ENCODE measurements at places on chromosomes 12 and 14.
A peak's percentile ranks its signal among the peaks of the same experiment; 100 is the strongest.

DNA sequence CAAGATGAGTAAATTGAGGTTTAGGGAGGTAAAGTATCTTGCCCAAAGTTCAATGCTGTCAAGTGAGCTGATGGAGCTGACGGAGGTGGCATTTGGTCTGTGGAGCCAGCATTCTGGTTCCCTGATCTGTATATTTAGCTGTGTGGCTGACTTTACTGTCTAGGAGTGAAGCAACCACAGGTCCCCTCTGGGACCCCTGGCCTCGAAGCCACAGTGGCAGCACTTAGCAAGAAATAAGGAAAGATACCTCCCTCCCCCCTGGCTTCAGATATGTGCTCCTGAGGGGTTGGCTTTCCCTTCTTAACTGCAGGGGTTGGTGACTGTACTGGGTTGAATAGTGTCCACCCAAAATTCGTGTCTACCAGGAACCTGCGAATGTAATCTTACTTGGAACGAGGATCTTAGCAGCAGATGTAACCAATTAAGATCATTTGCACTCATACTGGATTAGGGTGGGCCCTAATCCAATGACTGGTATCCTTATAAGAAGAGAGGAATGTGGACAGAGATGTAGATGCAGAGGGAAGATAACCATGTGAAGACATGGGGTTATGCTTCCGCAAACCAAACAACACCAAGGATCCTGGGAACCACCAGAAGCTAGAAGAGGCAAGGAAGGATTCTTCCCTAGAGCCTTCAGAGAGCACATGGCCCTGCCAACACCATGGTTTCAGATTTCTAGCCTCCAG lies 2.0 kb upstream of the ACVR1B start:
- DNase-seq = no peak

GRCh38 chr12:9381619-9382018 lies 173.4 kb upstream of the PZP start:
- no peak for DNase-seq

DNA sequence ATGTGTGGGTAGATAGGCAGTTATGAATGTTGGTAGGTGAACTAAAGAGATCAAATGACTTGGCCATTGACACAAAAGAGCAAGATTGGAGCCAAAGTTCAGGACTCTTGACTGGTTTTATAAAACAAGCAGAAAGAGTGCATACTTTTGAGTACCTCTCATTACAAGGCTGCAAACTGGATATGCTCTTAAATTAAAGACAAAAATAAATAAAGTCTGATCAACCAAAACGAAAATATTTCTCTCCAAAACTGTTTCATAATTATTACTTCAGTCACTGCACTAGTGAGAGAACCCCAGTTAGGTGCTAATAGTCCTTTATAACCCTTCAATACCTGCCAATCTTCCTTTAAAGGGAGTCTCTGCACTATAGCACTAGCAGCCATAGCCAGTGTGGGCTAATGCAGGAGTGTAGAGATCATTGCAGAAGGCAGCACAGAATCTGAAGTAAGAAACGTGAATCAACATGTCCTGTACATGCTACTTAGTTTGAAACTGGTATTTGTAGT lies 147.1 kb downstream of the FOXA1 start:
- DNase-seq = no peak

- no peak for DNase-seq
Observed at GRCh38 chr12:55965941-55966407, at the start of gene PMEL. Gene PMEL (minus strand): TSS chr12:55966042. CDS start chr12:55966011, 31 bp downstream.

DNA sequence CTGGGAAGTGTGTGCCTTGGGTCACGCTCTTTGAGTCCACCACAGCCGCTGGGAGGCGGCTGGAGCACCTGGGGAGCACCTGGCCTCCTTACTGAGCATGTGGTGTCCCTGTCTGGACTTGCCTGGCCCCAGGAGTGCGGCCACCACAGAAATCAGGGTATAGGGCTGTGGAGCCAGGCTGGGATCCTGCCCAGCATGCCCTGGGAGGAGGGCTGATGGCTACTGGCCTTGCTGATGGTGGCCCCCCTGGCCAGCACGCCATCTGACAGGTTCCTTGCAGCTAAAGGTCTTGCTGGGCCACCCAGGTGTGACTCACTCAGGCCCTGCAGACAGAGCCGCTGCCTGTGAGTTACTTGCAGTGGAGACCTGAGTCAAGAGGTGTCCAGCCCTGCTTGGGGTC lies 6.0 kb downstream of the ULK1 start:
- no peak for DNase-seq

GRCh38 chr12:27900920-27901879 lies 71.3 kb downstream of the PTHLH start:
- no peak for DNase-seq

- no peak for DNase-seq
Observed at GRCh38 chr12:131747276-131748177, 36.6 kb downstream of the SFSWAP start.

DNA sequence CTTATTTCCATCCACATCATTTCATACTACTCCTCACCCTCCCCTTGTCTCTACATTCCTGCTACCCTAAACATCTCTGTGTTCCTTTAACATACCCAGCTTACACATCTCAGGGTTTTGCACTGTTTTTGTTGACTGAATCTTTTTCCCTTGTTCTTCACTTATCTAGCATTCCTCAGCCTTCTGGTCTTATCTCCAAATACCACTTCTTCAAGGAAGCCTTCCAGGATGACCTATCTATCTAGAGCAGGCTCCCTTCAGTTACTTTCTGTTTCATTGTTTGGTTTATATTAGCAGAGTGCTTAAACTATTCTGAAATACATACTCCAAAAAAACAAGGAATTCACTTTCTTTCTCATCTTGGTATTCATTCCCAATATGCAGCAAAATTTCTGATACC lies 353.1 kb downstream of the NAV3 start:
- no peak for DNase-seq

DNA sequence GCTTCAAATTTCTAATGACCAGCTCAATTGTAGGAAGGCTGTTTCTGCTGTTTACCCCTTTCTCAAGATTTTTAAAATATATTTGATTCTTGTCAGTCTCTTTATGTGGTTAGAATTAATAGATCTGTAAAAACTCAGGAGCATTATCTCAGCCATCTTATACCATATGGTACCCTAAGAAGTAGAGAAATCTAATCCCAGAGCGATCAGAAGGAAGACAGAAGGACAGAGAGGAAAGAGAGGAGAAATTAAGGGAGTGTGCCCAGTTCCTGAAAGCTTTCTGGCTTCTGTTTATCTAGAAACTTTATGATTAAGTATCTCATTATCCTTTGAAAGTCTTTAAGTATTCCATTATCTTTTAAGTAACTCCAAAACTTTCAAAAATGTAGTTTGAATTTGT lies 152.1 kb upstream of the NAV3 start:
- DNase-seq = no peak

GRCh38 chr14:104638190-104638589 lies 33.6 kb upstream of the TMEM179 start:
- DNase-seq = no peak

GRCh38 chr14:95307402-95308041 lies 12.2 kb downstream of the CLMN start:
- DNase-seq = no peak

- no peak for DNase-seq
Observed at GRCh38 chr12:28099871-28100270, 90.4 kb upstream of the CCDC91 start.

- DNase-seq = no peak
Observed at GRCh38 chr12:80559766-80560165, 115.7 kb downstream of the PTPRQ start.

- no peak for DNase-seq
Observed at GRCh38 chr12:46089414-46090162, 99.2 kb upstream of the SCAF11 start.

DNA sequence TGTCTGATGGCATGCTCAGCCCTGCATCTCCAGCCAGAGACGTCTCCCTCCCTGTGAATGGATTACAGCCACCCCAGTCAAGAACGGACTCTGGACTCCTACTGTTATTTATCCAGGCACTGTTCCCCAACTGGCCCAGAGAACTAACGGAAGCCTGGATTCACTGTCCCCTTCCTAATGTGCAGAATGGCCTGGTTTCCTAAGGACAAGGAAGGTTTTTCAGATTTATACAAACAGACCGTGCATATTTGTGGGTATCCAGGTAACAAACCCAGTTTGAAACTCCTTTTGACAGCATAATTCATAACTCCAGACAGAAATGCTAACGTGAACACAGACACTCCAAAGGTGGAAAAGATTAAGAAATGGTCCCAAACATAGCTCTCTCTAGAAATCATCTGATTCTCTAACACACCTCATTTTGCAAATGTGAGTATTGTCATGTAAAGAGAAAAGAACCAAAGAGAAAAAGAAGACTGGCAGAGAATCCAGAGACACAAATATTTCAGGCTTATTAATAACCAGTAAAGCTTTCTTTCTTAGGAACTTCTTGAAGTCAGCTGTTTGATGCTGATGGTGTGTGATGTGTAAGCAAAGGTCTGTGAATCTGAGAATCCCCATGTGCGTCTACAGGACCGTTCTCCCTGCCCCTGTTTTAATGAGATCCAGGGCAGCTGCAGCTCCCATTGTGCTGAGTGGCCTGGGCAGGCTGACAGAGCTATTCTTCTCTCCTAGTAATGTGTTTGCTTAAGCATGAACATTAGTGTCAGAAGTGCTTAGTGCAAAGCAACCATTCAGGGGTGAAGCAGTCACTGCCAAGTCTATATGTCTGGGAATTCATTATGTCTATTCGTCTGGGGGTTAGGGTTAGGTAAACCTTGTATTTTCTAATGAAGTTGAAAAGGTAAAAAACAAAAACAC lies 86.8 kb upstream of the HIF1A start:
- no peak for DNase-seq

DNA sequence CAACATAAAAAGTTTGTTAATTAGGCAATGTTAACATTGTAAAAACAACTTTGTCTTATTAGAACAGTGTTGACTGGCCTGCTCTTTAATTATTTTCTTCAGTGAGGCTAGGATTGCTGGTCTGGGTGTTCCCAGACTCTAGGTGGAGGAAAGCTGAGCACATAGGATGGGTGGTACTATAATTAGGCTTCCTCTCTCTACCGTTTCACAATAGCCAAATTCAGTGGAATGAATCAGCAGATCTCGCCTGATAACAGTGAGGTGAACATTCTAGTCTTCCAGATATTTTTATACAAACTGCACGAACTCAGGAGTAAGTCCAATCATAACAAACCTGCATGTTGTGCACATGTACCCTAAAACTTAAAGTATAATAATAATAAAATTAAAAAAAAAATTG lies 11.9 kb downstream of the PTGDR start:
- DNase-seq = no peak

GRCh38 chr14:61420326-61420725 lies 98.9 kb downstream of the PRKCH start:
- DNase-seq = peak; percentile 26

GRCh38 chr14:70735043-70735442 lies 74.3 kb downstream of the MAP3K9 start:
- no peak for DNase-seq

- no peak for DNase-seq
Observed at GRCh38 chr14:80805136-80805535, 136.4 kb downstream of the CEP128 start.

DNA sequence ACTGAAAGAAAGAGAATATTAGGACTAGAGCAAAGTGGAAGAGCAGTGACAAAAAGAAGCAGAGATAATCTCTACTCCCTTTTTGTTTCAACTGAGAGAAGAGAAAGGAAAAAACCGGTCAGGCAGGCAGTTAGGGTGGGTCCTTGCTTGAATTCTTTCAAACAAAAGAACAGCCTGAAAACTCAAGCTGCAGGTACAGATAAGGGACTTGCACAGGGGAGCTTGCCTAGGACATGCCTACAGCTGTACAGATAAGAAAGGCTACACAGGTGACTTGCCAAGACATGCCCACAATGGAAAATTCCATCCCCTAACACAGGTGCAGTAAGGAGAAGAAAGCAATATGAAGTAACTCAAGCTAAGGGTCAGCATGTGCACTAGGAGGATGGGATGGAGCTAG lies 532.2 kb upstream of the MIS18BP1 start:
- no peak for DNase-seq

DNA sequence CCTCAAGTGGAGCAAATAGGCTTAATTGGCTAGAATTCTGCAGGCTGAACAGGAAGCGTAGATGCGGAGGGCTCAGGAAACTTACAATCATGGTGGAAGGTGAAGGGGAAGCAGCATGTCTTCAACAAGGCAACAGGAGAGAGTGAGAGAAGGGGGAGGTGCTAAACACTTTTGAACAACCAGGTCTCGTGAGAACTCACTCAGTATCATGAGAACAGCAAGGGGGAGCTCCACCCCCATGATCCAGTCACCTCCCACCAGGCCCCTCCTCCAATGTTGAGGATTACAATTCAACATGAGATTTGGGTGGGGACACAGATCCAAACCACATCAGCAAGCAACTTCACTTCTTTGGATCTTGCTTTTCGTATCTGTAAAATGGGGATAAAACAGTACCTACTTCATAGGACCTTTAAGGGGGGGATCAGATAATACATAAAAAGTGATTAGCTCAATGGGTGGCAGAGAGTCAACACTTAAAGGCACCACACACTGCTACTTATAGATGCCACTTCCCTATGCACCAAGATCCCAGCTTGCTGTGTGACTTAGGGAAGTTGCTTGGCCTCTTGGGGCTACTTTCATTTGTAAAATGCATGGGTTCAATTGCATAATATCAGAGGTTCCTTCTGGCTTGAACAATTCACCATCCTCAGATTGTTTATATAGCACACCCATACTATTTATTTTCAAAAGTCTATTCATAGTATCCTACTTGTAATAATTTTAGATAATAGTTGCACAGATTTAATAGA lies 184.8 kb upstream of the RPH3A start:
- no peak for DNase-seq

DNA sequence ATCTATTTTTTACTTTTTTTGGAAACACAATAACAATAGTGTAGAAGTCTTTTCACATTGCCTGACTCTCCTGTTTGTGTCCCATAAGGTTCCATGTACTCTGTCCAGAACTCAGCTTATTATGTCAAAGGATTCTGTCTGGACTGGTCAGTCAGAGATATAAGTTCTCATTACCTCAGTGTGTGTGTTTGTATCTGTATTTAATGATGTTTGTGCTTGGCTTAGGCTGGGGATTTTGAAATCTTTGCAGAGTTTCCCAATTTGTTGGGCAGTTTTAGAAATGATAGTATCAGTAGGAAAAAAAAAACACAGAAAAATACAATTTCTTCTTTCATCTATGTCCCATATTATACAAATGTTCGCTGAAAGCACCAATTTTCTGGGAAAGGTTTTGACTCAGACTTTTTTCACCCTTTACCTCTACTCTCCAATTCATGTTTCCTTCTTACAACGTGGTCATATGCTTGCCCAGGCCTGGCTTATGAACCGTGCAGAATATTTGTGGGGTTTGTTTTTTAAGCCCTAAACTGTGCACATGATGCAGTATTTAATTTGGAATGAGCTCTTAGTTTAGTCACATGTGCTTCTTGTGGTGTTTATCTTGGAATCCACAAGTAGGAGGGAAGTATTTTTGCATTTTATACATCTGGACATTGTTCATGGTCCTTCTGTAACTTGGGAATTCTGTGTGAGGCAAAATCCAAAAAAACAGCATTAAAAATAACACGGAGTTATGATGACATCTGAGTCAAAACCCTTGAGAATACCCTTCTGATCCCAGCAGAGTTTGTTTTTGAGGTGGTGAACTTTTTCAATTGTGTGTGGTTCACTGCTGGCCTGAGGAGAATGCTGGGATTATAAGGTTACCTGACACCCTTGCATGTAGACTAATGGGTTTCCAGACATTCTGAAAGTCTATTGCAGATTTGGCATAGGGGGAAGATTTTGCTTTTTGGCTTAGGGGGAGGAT lies 121.2 kb downstream of the RAD51B start:
- no peak for DNase-seq

All from activated CD4-positive, alpha-beta T cell treated with anti-CD3 and anti-CD28 coated beads for 1 hour (primary cell).